ENCODE measurements at places on chromosomes 7 and 10. TPM values are rescaled to one million over a fixed set of nuclear protein-coding genes. Genes with fewer than 3 reads are reported as not detected.
A peak's percentile ranks its signal among the peaks of the same experiment; 100 is the strongest.

The ZSCAN25 gene
- 19.7 TPM for polyA plus RNA-seq

The PALD1 gene
- polyA plus RNA-seq = 10.0 TPM

The GFRA1 gene
- polyA plus RNA-seq = 27.3 TPM

The IDI1 gene
- polyA plus RNA-seq = 70.7 TPM

The OGDHL gene
- 48.3 TPM for polyA plus RNA-seq

The LDB3 gene
- 0.68 TPM for polyA plus RNA-seq

The LUC7L2 gene
- polyA plus RNA-seq = 147 TPM

The TRPV5 gene
- polyA plus RNA-seq = 1.7 TPM

The NSUN5 gene
- polyA plus RNA-seq = 23.7 TPM

The TAC1 gene
- 2.0 TPM for polyA plus RNA-seq

The VOPP1 gene
- polyA plus RNA-seq = 58.3 TPM

The PPP1R3C gene
- polyA plus RNA-seq = 52.5 TPM

The SFTPD gene
- 1.5 TPM for polyA plus RNA-seq

The MGAM2 gene
- polyA plus RNA-seq = 0.52 TPM

The FBXO24 gene
- polyA plus RNA-seq = 2.4 TPM

The CTAGE6 gene
- polyA plus RNA-seq = not detected

The AASS gene
- 58.2 TPM for polyA plus RNA-seq

GRCh38 chr7:81299711-81300110 lies 380.9 kb upstream of the SEMA3C start:
- no peak for DNase-seq

- no peak for DNase-seq
These were observed 88.0 kb upstream of the CTTNBP2 start for GRCh38 chr7:117961235-117961634.

DNA sequence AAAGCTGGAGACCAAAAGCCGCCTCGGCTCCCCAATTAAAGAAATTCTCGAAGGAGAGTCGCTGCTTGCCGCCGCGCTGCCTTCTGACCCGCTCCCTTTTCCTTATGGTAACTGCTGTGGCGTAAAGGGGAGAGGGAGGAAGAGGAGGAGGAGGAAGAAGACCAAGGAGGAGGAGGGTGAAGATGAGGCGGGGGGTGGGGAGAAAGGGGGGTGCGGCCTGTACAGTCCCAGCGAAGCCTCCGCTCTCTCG lies 388 bp downstream of the CNOT4 start:
- peak; percentile 16 for DNase-seq

- DNase-seq = no peak
These were observed 46.5 kb upstream of the ITGB8 start for GRCh38 chr7:20284003-20284770.

DNA sequence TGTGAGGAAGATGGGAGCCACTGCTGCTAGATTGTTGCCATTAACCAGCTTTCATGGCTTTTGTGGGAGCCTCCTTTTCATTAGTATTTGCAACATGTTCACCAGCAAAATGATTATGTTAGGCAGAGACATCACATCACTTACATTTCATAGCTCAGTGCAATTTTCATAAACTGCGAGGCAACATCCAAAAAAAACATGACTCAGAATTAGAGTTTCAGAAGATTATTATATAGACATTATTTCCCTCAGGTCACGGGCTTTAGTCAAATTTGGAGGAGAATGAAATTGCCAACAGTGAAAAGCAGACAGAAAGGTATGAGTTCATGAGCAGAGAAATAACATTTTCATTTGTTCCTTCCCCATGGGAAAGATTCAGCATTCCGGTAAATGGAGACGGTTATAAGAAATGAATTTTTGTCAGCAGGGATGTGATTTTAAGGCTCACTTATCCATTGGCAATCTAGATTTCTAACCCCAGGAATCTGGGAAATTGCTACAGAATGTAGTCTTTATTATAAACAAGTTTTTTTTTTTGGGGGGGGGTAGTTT lies 573.2 kb downstream of the AUTS2 start:
- no peak for DNase-seq

GRCh38 chr7:119522263-119522662 lies 750.7 kb upstream of the KCND2 start:
- no peak for DNase-seq

- no peak for DNase-seq
These were observed 60.9 kb downstream of the SLC35B4 start for GRCh38 chr7:134255814-134256213.

GRCh38 chr10:78556-78955 lies 29.5 kb upstream of the TUBB8 start:
- DNase-seq = no peak

GRCh38 chr7:158076656-158077055 lies 511.0 kb downstream of the PTPRN2 start:
- DNase-seq = no peak

DNA sequence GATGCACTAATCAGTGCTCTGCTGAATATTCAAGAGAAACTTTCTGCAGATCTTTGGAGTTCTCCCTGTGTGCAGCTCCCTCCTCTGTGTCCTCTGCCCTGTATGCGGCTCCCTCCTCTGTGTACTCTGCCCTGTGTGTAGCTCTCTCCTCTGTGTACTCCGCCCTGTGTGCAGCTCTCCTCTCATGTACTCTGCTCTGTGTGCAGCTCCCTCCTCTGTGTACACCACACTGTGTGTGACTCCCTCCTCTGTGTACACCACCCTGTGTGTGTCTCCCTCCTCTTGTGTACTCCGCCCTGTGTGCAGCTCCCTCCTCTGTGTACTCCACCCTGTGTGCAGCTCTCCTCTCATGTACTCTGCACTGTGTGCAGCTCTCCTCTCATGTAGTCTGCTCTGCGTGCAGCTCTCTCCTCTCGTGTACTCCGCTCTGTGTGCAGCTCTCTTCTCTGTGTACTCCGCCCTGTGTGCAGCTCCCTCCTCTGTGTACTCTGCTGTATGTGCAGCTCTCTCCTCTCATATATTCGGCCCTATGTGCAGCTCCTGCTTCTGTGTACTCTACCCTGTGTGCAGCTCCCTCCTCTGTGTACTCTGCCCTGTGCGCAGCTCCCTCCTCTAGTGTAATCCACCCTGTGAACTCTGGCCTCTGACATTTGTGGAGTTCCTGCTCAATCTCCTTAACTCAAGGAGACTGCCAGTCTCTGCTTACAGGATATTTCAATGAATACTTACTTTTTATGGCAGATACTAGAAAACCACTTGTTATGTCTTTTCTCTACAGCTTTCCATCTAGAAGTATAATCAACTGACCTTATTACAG lies 280.4 kb downstream of the GLRX3 start:
- DNase-seq = no peak

- DNase-seq = no peak
These were observed 4.1 kb downstream of the FHIP2A start for GRCh38 chr10:114825513-114826253.

DNA sequence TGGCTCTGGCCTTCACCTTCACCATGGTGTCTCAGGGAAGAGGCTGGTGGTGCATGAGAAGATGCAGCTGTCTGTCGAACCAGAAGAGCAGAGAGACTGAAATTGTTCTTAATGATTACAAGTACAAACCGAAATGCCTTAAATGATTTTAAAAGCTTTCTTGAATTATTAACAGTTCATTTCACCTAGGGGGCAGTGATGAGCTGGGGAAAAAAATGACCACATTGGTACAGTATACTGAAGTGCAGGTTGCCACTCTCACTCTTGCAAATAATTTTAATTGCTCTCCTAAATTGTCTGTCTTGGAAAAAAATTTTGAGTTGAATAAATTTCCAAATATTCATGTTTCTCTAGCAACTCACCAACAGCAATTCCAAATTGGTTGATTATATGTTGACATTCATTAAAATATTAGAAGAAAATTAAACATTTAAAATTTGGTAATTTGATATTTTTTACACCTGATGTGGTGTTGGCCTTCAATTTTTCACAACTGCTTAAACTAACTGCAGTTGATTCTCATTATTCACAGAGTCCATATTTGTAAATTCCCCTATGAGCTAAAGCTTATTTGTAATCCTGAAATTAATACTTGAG lies 692.6 kb downstream of the ZWINT start:
- DNase-seq = no peak

DNA sequence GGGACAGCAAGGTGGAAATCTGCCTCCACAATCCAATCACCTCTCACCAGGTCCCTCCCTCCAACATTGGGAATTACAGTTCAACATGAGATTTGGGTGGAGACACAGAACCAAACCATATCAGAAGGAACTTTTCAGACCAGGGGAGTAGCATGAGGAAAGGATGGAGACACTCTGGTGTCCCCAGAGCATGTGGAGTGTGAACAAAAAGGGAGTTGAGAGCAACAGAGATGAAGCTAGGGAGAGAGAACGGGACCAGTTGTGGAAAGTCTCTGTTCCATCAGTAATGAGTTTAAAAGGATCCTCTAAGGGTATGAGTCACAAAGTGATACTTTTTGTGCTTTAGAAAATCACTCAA lies 382.0 kb downstream of the SFMBT2 start:
- DNase-seq = no peak

DNA sequence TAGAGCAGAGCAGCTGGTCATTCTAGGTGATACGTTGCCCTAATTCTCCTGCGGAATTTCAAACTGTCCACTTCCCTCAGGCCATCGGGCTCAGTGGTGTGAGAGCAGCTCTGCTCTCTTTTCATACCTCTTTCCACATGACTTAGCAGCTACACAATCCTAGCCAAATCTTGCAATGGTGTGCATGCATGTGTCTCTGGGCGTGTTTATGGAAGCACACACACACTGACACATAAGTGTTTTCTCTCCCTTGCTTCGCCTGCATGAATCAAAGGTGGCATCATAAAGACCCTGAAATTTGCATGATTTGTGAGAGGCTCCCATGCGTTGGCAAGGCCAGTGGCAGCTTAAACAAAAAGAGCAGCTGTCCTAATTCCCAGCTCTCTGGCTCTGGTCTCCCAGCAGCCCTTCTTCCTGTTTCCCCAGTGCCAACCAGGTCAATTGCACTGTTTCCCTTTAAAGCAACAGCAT lies 1189.5 kb downstream of the GATA3 start:
- no peak for DNase-seq

GRCh38 chr10:75553550-75553949 lies 122.1 kb downstream of the LRMDA start:
- DNase-seq = no peak

DNA sequence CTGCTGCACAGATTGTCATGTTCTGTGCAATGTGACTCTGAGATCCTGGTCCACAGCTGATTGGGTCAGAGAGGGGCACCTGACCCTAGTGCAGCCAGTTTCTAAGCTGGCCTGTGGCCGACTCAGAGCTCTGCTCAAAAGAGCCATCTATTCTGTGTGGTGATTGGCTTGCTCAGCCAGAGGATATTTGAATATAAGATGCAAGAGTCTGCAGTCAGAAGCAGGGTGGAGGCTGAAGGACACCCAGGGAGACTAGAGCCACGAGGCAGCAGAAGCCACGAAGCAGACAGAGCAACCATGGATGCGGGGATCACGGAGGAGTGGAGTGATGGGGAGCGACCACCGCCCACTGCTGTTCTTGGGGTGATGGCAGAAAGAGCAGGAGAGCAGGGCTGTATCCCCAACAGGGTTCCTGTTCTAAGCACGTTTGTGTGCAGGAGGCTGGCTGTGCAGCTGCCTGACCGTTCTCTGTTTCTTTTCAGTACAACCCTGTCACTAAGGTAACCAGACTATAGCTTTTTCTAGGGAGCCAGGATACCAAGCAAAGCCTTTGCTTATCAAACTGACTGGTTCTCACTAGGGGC lies 19.5 kb upstream of the RHEB start:
- no peak for DNase-seq

DNA sequence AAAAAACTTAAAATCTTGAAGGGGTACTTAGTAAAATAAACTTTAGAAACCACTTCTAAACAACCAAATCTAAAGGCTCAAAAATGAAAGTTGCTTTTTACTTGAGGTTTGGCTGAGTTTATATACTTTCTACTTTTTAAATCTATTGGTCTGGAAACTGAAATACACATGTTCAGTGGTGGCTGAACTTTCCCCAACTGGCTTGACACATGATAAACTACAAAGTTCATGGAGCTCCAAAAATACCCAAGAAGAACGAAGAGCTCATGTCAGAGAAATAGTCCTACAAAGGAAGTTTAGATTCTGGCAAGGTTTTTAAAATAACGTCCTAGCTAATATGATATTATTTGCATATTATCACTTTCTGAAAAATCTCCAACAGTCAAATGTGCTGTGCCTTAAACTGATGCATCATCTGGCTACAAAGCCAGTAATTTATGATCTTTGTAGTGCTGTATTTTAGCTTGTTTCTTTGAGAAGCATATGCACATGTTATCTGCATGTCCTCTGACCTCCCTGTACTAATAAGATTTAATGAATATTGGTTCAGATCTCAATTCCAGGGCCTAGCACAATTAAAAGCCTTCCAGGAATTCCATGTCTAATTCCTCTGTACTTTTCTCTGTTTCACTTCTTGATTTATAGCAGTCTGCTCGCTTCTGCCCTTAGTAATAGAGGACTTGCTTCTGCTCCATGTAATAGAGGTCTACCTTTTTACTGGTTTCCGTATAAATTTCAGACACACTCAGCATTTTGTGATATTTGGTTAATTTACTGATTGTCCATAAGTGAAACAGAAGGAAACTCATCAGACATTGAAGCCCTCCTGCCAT lies 28.2 kb downstream of the SEMA3C start:
- DNase-seq = no peak

- no peak for DNase-seq
These were observed 277.5 kb upstream of the MAGI2 start for GRCh38 chr7:79730971-79731370.

DNA sequence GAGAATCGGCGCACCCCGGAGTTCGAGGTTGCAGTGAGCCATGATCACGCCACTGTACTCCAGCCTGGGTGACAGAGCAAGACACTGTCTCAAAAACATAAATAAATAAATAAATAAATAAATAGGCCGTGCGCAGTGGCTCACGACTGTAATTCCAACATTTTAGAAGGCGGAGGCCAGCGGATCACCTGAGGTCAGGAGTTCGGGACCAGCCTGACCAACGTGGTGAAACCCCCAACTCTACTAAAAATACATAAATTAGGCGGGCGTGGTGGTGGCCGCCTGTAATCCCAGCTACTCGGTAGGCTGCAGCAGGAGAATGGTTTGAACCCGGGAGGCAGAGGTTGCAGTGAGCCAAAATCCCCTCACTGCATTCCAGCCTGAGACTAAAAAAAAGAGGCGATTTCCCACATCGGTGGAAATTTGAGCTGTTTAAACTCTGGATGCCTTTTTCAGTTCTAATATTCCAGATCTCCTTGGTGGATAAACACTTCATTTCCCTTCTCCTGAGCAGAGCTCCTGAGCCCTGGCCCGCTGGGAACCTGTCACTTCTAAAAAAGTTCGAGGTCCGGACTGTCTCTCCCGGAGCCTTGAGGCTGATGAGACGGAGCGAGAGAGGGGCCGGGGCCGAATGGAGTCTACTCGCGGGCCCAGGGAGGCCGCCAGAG lies 2.0 kb upstream of the NFKB2 start:
- DNase-seq = no peak

Data from left renal pelvis (tissue), 4 donors.